Epithelial cell of prostate (primary cell): ENCODE measurements at places on chromosomes 11 and 22.

- DNase-seq = no peak
These were observed 59.5 kb downstream of the FAM168A start for GRCh38 chr11:73538381-73538872.

GRCh38 chr11:130212431-130212961 is 52.9 kb downstream of the ST14 start:
- DNase-seq = no peak

DNA sequence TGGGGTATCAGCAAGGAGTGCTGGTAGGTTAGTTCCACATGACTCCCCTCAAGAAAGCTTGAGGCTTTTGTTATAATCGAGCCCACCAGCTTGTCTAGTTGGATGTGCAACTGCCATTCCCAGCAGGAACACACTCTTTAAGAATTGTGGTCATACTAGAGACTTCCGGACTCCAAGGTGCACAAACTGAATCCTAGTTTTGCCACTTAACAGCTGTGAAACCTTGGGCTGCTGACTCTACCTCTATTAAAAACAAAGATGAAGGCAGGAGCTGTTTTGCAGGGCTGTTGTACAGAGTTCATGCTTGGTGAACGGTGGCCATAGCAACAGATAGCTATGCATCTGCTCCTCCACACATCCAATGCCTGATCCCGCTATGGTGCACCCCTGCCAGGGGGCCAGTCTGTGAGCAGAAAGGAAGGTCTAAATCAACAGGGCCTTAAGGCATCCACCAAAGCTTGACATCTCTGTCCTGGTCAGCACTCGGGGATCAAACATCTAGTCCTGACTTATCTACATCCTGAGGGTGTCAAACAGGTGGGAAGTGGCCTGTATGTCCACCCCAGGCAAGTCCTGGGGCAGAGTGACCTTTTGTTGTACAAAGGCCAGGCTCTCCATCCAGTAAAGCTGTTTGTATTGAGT is 36.4 kb downstream of the DKK3 start:
- DNase-seq = no peak

DNA sequence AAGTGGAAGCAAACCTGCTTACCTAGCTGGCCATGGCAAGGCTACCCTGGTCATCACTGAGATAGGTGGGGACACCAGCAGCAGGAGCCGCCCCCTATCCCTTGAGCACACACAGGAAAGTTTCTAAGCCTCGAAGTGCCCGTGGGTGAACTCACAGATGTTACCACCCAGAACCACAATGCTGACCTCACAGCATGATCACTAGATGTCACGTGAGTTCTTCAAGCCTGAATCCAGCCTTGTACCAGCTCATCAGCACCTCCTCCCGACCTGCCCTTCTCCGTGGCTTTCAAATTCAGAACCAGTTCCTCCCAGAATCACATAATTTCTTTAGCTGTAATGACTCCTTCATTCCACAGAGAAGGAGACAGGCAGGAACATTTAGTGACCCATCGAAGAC is 24.7 kb upstream of the TIMP3 start:
- no peak for DNase-seq

- no peak for DNase-seq
These were observed 28.6 kb downstream of the TEF start for GRCh38 chr22:41410311-41410751.

DNA sequence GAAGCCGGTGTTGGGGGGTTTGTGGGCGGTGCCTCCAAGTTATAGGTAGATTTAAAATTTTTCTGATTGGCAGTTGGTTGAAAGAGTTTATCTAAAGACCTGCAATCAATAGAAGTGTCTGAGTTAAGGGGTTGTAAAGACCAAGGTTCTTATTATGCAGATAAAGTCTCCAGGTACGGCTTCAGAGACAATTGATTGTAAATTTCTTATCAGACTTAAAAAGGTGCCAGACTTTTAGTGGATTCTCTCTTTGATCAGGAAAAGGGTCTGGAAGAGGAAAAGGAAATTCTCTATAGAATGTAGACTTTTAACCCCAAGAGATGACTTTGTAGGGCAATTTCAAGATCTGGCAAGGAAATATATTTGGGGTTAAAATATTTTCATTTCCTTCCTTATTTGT is 25.2 kb downstream of the CLMP start:
- DNase-seq = no peak

DNA sequence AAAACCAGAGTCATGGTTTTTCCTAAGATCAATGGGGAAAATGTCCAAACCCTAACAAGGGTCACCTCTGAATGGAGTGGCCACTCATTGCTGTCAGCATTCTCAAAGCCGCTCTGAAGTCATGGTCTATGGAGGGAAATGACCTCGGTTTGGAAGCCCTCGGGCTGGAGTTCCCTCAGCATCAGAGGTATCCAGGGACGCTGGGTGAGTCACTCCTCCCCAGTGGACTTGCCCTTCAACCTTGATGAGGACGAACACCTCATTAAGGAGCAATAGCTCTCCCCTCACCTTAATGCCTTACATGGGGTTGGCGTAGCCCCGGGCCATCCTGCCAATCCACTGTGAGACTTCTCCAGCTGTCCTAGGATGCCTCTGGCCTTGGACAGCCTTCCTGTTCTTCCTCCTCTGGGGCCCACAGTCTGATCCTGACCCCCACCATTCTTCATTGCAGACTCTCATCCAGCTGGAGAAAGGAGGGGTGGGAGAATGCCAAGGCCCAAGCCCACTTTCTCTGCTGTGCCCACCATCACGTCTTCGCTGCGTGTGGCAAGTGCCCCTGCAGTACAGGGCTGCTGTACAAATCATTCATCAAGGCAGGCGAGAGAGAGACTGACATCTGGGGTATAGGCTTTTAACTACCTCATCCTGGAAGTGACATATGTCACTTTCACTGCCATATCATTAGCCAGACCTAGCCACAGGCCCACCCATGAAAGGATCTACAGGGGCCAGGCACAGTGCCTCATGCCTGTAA is 25.4 kb upstream of the MYH9 start:
- no peak for DNase-seq

DNA sequence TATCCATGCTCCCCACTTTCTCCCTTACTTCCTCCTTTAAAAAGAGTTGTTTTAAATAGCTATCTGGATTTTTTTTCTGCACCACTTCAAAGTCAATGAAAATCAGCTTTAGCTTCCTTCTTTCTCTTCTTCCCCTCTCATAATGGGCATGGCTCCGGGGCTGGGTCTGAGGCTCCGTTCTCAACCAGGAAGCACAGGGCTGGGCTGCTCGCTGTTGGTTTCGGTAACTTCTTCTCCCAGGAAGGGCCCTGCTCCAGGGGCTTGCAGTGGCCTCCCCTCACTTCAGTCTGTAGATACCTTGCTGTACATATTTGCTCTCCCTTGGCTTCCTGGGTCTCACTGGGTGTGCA is 23.8 kb downstream of the MICAL2 start:
- DNase-seq = no peak

- DNase-seq = no peak
These were observed 16.4 kb downstream of the IFITM10 start for GRCh38 chr11:1733716-1734640.

DNA sequence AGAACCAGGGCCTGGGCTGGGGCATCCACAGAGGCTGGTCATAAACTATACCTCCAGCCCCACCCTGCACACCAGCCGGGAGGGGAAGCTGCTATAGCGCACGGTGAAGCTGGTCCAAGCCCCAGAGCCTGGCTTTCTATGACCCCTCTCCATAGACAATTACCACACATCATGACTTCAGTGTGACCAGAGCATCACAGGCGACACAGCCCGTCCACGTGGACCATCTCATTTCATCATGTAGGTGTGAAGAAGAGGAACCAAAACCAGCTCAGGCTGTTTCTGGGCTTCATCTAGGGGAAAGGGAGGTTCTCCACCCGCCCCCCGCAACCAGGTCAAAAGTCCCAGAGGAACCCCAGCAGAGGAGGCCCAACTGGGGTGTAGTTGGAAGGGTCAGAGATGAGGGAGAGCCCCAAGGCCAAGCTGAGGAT is 3.0 kb downstream of the CXCR5 start:
- DNase-seq = no peak
